Ureter (tissue), 1 donor: ENCODE measurements at places on chromosomes 4 and X. TPM values are rescaled to one million over a fixed set of nuclear protein-coding genes. Genes with fewer than 3 reads are reported as not detected.

SSX5 gene
- total RNA-seq, result not detected

ARHGEF6 gene
- 13.3 TPM for total RNA-seq

FHDC1 gene
- total RNA-seq, result 4.7 TPM

DOK7 gene
- total RNA-seq, result 4.5 TPM

GRPR gene
- not detected for total RNA-seq

GAGE2A gene
- not detected for total RNA-seq

RAB28 gene
- 17.1 TPM for total RNA-seq

RASSF6 gene
- 41.7 TPM for total RNA-seq

CT55 gene
- total RNA-seq, result not detected

INTS12 gene
- 21.1 TPM for total RNA-seq

MTCP1 gene
- 17.7 TPM for total RNA-seq

MAMLD1 gene
- total RNA-seq, result 6.1 TPM

MAGEA12 gene
- not detected for total RNA-seq

CLDN34 gene
- total RNA-seq, result 4.6 TPM

TCEAL3 gene
- 49.1 TPM for total RNA-seq

FATE1 gene
- not detected for total RNA-seq

GRID2 gene
- 0.05 TPM for total RNA-seq

NKX3-2 gene
- total RNA-seq, result not detected

AMBN gene
- total RNA-seq, result not detected

CWH43 gene
- 17.3 TPM for total RNA-seq
